Liver (tissue), 10 donors: ENCODE measurements at places on chromosomes 4 and X.

DNA sequence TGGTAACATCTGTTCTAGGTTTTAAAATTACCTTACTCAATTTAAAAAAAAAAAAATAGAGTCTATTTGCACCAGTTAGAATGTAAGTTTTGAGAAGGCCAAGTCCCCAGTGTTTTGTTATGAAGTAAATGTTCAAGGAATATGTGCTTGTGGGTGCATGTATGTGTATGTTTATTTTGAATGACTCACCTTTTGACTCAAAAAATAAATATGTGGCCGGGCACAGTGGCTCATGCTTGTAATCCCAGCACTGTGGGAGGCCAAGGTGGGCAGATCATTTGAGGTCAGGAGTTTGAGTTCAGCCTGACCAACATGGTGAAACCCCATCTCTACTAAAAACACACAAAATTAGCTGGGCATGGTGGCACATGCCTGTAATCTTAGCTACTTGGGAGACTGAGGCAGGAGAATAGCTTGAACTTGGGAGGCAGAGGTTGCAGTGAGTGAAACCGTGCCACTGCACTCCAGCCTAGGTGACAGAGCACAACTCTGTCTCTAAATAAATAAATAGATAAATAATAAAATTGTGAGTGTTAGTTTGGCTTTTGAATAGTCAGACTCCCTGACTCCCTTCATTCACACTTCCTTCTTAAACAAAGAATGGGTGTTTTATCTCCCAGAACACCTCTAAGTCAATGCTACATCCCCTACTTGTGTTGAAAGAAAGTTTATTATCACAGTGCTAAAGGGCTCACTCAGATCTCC, 511.3 kb upstream of the PCDH7 start:
- DNase-seq: no peak

DNA sequence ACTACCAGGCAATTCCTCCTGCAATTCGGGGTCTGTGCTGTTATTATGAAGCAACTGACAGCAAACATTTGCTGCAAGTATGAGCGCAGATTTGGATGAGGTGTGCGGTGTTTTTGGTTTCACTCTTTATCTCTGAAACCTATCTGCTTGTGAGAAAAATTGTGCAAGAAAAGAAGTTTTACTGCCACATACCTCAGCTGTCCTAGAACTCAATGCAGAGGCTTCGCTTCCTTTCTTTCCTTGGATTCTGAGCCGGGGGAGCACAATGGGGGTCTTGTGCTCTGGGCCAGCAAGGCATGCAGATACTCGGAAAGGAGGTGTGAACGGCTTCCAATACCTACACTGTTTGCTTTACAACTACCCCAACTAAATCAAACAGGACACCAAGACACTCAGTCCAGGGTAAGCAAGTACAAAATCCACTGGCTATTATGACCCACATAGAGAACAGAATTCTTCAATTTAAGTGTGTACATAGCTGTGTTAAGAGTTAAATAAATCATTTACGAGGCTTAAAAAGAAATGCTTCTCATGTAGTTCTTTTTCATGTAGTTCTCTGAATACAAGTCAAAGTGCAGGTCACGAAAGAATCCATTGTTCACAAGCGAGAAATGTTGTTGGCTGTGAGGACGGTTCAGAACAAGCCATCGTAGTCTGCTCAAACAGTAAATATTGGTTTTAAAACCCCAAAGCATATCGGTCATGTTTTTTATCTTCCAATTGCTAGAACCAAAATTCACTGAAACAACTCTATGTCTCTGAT, 1.1 kb downstream of the SORBS2 start:
- DNase-seq: no peak

- no peak for DNase-seq
Observed at GRCh38 chr4:73729534-73730165, 10.7 kb upstream of the CXCL8 start.

GRCh38 chr4:159352609-159353008, 249.7 kb downstream of the RAPGEF2 start:
- DNase-seq: no peak

GRCh38 chr4:40939856-40940255, 190.1 kb downstream of the NSUN7 start:
- DNase-seq: no peak

- no peak for DNase-seq
Observed at GRCh38 chr4:108512615-108513505, 107.5 kb upstream of the RPL34 start.

- DNase-seq: no peak
Observed at GRCh38 chrX:153779891-153780677, 757 bp upstream of the SRPK3 start.

GRCh38 chr4:22091906-22092305, 143.3 kb upstream of the KCNIP4 start:
- DNase-seq: no peak

DNA sequence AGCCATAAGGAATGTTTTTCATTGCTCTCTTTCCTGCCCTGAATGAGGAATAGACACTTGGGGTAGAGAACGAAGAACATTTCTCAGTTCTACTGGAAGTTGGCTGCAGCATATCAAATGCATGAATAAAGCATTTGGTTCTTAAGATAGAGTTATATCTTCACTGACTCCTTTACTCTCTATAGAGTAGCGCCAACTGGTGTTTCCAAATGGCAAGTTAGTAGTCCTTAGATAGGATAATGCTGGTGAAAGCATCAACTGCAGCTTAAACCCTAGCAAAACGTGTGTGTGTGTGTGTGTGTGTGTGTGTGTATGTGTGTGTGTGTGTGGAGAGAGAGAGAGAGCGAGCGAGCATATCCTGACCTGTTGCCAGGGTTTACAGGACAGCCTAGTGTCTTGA, 62.2 kb upstream of the FRMPD4 start:
- DNase-seq: no peak

DNA sequence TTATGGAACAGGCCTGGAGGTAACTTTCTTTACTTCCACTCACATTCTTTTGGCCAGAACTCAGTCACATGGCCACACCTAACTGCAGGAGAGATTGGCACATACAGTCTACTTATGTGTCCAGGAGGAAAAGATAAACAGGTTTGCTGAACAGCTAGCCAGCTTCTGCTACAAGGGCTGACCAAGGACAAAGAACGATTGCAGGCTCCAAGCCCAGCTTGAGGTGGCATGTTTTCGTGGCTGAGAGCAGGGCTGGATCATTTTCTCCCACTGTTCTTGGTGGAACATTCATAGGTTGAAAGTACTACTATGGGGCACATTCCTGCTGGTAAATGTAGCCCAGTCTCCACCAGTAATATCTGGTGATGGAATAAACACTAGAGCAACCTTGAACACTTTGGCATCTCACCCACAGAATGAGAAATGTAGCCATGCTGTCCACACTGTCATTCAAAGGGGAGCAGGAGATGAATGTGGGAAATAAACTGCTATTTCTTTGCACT, 28.2 kb downstream of the NHS start:
- no peak for DNase-seq

DNA sequence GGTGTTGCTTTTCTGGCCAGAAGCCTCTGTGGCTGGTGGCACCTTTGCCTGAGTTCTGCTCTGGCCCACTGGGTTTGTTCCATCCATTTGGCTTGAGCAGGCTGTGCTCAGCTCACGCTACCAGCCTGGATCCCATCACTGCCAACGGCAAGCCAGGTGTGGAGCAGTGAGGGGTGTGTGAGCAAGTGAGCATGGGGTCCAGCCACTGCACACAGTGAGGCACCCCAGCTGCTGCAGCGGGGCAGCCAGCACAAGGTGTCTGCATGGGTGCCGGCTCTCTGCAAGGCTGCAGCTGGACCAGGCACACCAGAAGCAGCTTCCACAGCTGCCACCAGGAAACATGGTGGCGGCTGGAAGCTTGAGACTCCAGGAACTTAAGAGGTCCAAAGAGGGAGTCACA, 46.8 kb downstream of the ARAP2 start:
- no peak for DNase-seq

DNA sequence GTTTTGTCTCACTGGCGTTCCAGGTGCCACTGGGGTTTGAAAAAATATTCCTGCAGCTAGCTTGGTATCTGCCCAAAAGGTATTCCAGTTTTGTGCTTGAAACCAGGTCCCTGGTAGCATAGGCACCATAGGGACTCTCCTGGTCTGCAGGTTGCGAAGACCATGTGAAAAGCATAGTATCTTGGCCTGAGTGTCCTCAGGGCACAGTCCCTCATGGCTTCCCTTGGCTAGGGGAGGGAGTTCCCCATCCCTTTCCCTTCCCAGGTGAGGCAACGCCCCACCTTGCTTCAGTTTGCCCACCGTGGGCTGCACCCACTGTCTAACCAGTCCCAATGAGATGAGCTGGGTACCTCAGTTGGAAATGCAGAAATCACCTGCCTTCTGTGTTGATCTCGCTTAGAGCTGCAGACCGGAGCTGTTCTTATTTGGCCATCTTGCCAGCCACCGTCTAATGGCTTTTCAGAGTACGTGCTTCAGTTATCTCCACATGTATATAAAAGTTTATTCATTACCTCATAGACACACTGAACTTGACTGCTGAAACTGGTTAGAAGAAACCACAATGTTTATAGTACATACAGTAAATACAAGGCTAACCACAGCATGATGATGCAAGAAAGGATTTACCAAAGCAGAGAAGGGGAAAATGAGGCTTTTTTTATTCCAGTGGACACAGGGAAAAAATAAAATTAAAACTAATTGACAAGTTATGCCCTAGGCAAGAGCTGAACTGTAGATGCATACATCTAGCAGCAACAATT, 10.6 kb downstream of the PBDC1 start:
- DNase-seq: no peak

- DNase-seq: no peak
Observed at GRCh38 chr4:88730811-88731210, 33.2 kb upstream of the NAP1L5 start.

DNA sequence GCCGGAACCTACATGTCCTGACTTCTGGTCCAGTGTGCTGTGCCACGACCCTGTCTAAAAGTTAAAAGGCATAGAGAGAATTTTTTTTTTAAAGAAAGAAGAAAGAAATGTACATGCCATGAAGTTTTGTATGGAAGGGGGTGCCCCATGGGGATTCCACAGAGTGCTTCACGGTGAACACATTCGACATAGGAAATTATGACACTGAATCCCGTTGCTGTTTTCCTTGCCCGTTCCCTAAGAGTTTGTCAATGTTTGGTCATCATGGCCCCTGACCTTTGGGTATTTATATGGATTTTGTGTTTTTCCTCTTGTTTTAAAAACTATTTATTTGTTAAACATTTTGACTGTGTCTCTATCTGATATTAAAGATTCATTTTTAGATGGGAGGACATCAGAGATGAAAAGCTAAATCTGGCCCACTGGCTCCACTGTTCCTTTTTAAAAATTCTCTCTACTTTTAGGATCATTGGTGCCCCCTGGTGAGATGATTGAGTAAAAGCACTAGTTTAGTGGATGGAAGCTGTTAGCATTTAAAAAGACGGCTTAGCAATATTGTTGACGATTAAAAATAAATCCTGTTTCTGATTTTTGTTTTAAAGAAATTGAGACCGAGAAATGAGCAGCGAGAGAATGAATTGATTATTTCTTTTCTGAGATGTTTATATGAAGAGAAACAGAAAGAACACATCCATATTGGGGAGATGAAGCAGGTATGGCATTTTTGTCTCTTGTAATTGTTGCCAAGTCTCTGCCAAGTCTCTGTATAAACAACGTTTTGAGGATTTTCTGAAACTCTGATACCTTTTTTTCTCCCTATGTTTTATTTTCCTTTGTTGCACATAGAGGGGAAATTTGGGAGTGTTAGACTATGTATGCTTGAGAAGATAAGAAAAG, 75.0 kb downstream of the PTTG2 start:
- no peak for DNase-seq

GRCh38 chr4:139746431-139747171, 81.0 kb downstream of the MGST2 start:
- no peak for DNase-seq

- peak; percentile 42 for DNase-seq
Observed at GRCh38 chr4:25862411-25863346, at the start of gene SEL1L3. Gene SEL1L3, minus strand, starts transcription at chr4:25862988. Its CDS starts 152 bp downstream, at chr4:25862836.

DNA sequence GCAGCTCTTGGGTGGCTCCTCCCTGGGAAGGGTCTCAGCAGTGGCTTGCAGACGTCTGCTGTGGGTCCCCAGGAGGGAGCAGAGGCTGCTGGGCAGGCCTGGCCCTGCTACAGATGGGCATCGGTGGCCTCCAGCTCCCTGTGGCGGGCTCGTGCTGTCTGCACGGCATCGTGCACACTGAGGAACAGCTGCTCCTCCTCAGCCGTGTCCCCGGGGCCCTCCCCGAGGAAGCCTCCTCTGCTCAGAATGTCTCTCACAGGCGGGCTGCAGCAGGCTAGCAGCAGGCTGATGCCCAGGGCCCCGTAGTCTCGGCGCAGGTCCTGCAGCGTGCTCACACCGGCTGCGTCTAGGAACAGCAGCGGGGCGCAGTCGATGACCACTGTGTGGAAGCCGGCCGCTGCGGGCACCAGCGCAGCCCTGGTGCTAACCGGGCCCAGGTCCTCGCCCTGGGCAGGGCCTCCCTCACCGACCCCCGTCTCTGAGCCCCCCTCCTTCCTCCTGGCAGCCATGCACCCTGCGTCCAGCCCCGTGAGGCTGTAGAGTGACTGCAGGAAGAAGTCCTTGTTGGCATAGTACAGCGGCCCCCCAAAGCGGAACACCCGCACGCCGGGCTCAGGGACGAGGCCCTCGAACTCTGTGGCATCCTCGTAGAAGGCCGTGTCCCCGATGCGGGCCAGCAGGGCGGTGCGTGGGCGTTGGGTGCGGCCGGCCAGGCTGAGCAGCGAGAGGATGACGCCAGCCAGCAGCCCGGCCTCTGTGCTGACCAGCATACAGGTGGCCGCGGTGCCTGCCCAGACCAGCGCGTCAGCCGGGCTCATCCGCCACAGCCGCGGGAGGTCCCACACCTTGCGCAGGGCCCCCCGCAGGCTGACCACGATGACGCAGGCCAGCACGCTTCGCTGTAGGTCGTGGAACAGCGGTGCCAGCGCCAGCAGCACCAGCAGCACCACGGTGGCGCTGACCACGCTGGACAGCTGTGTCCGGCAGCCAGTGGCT, 2.2 kb downstream of the IDUA start:
- no peak for DNase-seq

DNA sequence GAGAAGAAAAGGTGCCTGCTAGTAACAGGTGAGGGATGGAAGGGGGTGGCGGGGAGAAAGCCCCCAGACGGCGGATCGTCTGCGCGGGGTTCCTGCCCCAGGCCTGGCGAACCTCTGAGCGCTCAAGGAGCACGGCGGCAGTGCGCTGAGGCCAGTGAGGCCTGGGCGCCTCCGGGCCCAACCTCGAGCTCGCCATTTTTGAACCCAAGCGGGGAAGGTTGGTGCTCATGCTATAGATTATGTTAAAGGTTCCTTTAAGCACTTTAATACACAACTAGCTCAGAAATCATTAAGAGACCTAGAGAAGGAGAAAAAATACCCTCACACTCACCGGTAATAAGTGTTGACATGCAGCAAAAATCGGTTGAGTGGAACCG, 7.9 kb downstream of the PITX2 start:
- DNase-seq: no peak

GRCh38 chr4:168677063-168677462, 180.2 kb downstream of the PALLD start:
- no peak for DNase-seq

DNA sequence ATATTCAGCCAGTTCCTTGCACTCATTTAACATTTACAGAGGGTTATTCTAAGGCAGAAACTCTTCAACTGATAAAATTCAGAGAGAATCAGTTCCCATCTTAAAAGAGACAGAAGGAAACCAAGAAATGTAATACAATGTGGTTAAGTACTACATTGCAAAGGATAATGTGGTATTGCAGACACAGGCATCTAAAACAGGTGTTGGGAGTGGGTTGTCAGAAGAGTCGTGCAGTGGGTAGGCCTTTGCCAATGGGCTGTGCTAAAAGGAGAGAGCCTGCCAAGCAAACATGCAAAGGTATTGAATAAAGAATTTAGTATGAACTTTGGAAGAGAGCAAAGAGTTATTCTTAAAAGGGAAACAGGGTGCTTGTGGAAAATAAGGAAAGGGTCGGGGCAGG, 1044.4 kb upstream of the DIAPH2 start:
- no peak for DNase-seq
